ENCODE measurements at places on chromosomes 1 and 21.

GRCh38 chr1:156657741-156658319 lies 15.9 kb downstream of the BCAN start:
- DNase-seq = no peak

DNA sequence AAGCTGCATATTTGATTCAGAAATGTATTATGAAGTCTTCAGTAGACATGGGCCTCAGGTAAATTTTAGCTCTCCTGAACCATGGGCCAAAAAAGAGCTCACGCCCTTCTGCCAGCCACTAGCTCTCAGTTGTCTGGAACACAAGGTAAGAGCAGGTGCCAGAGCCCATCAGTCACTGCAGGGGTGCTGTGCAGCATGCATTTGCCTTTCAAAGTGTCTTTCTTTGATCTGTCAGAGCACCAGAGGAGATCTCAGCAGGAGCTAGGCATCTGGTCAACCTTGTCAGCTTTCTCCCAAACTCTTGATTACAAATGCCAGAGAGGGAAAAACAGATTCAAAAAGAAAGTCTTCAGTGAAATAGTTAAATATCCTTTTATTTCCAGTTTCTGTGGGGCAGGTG lies 332.3 kb downstream of the COL11A1 start:
- no peak for DNase-seq

GRCh38 chr1:32100359-32100758 lies 7.5 kb upstream of the KPNA6 start:
- no peak for DNase-seq

GRCh38 chr1:114435088-114435715 lies 75.8 kb downstream of the TRIM33 start:
- DNase-seq = no peak
